ENCODE measurements at places on chromosomes 4 and X. TPM values are rescaled to one million over a fixed set of nuclear protein-coding genes. Genes with fewer than 3 reads are reported as not detected.

DNA sequence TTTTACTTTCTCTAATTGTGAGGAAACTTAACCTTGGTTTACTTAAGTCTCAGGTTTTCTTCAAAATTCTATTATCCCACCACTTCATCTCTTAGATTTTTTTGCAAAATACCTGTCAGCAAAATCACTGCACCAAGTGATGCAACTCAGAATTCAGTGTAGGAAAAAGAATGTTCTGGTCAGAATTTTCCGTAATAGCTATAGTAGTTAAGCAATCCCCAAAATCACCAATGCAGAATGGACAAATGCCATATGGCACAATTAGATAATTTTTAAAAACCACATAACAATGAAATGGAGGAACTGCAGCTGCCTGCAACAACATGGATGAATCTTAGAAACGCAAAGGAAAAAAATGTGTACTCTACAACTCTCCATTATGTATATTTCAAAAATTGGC, 373.1 kb downstream of the NAF1 start:
- DNase-seq: no peak

DNA sequence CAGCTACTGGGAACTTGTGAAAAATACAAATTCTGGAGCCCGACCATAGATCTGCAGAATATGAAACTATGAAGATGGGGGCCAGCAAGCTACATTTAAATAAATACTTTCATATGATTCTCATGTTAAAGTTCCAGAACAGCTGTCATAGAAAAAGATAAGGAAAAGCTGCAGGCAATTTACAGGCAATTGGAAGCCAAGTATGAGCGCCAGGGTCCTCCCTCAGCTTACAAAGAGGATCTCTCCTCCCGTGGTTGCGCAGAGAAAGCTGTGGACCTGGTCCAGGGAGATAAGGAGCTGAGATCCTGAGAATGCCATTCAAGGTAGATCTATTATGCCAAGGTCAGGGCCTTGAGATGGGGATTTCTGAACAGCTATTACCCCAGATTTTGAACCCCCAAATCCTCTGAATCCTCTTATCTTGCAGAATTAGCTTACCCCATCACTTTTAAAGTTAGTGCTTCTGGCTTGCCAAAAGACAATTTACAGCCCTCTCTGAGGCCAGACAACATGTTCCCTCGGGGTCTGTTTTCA, 25.6 kb upstream of the FRAS1 start:
- peak; percentile 20 for DNase-seq

DNA sequence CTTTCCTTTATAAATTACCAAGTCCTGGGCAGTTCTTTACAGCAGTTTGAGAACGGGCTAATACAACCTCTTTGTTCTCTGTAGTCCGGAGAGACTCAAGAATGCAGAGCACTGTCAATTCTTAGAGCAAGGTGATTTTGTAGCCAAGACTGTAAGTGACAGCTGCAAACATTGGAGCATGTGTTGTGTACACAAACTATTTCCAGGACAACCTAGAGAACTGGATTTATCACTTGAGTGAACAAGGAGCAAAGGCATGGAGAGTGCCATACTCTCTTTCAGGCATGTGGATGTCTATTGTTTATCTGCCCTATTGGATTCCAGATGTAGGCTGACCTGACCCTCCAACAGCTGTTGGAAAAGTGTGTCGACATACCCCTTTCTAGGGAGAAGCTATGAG, 153.9 kb downstream of the SPANXN3 start:
- DNase-seq: no peak

GRCh38 chr4:151031831-151032605, 16.9 kb upstream of the LRBA start:
- DNase-seq: no peak

GRCh38 chr4:38529189-38530115, 134.5 kb upstream of the KLF3 start:
- peak; percentile 80 for DNase-seq

GRCh38 chrX:108399418-108400165, 38.6 kb downstream of the COL4A6 start:
- no peak for DNase-seq

DNA sequence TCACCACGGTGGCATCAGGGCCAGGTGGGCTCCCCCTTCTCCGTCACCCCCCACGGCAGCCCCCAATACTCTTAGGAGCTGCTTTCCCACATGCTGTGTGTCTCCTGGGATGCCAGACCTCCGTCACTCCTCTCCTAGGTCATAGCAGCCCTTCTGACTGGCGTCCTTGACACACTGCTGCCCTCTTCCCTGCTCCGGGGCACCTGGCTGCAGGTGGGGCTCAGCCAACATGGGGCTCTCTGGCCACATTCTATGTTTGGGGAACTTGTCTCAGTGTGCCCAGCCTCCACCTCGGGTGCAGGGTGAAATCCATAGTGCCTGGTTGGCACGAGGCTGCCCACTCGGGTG, 13.8 kb downstream of the TMEM175 start:
- no peak for DNase-seq

DNA sequence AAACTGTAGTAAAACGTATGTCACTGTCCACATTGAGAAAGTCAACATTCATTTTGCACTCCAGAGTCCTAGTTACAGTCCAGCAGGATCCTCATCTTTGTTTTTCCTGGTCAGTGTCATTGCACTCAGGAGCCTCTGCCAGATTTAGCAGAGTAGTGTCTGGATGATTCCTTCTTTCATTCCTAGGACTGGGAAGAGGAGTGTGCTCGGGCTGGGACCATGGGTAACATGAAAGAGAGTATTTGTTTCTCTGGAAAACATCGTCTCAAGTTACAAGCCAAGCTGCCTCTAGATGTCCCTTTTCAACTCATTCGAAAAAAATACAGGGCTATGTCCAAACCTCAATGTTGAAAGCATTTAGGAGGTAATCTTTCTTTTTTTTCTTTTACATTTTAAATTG, 69.9 kb upstream of the TNIP3 start:
- peak; percentile 21 for DNase-seq

DNA sequence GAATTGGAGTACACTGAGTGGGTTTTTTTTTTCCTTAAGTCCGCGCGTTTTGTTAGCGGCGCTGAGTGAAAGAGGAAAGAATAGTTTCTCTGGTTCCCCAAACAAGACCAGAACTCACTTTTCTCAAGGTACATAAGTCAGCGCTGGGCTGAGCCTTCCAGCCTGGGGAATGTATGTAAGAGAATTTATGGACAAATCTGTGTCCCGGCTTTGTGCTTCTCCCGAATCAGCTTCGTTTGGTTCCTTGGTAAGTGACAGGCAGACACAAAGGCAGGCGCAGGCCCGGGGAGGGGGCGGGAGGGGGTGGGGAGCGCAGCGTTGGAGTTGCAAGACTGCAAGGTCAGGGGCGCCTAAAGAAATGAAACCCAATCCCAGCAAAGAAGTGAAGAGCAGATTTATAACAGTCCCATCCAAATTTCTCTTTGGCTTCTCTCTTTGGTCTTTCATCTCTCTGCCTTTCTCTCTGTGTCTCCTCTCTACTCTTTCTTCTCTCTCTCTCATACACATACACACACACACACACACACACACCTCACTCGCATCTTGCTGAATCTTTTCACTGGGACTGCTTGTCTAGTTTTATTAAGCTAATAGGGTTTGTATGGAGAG, 981 bp downstream of the TET2 start:
- peak; percentile 84 for DNase-seq

DNA sequence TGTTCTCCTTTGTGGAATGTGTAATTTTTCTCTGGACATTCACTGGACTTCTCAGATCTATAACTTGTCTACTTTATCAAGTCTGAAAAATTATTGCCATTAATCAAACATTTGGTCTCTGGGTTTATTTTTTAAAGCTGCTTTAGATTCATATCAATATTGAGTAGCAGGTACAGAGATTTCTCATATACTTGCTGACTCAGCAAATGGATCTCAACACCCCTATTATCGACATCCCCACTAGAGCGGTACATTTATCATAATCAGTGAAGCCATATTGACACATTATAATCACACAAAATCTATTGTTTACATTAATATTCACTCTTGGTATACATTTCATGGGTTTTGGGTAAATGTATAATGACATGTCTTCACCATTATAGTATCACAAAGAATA, 268.7 kb downstream of the SPOCK3 start:
- no peak for DNase-seq

- DNase-seq: no peak
Measured at GRCh38 chr4:153266988-153267387, 62.7 kb downstream of the TRIM2 start.

DNA sequence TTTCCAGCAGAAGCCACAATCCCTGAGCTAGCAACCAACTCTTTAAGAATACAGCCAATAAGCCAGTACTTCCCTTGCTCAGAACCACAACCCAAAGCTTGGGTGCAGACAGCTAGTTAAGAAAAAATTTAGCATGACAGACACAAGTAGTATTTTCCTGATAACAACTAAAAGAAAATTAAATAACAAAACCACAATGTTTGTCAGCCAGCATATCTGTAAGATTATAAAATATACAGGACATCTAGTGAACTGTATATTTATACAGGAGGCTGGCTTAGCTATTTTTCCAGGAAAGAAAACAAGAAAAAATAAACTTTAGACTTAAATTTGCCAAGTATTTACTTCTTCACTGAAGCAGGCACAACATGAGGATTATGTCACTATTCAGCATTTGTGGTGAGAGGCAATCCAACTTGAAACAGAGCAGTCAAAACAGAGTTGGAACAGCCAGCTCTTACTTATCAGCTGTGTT, 6.6 kb downstream of the PF4V1 start:
- peak; percentile 36 for DNase-seq

GRCh38 chr4:88737307-88737941, 39.8 kb upstream of the NAP1L5 start:
- peak; percentile 96 for DNase-seq

GRCh38 chrX:1536712-1537030, 314 bp downstream of the P2RY8 start:
- no peak for DNase-seq

DNA sequence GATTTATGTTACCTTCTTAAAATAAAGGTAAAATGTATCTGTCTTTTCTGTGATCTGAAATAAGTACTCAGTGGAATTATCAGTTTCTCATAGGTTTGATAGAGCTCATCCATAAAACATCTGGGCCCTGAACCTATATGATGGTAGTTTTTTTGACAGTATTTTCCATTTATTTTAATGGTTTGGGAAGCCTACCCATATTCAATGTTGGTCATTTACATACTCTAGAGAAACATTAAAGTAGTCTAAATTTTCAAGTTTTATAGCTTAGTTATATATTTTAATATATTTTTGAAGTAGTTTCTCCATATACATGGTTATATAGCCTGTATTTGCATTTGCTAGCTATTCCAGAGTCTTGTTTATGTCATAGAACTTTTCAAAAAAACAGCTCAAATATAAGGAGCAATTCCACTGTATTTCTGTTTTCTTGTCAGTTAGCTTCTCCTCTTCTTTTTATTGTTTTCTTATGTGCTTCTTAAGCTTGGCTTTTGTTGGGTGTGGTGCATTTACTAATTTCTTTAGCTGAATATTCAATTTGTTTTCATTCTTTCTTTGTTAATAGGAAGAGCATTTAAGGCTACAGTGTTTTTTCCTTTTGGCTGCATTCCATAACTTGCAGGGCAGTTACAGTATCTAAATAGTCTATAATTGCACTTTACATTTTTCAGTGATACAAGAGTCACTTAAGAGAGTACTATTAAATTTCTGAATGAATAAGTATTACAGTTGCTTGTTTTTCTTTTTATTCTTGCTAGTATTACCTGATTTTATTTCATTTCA, 181.4 kb downstream of the DKK2 start:
- peak; percentile 4 for DNase-seq

DNA sequence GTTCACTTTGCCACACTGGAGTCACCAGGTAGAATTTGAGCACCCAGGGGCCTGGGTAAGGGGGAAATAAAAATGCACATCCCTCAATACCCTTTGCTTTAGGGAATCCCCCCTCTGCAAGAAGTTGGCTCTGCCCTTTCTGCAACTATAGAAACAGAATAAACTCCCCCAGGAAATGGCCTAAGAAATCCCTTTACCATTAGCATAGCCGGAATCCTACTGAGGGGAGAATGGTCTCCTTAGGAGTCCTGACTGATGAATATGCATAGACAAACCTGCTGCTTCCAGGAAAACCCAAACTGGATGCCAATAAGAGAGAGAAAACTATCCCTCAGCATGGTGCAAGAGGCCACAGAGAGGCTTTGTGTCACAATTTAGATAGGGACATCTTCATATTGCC, 11.0 kb downstream of the EFHC2 start:
- no peak for DNase-seq

DNA sequence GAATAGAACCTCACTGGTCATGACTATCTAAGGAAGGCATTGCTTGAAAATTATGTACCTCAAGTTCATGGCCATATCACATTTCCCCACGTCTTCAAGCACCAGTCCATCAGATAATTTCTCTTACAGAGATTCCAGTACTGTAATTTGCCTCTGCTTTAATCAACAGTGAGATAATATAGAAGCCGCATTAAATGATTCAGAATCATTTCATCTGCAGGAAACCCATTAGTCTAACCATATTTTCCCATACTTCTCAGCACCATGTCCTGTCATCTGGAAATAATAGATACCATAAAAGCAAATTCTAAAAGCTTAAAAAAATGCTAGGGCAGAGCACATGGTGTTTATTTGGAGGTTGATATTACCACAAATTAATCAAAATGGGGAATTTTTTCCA, 310.3 kb upstream of the SLIT2 start:
- no peak for DNase-seq

DNA sequence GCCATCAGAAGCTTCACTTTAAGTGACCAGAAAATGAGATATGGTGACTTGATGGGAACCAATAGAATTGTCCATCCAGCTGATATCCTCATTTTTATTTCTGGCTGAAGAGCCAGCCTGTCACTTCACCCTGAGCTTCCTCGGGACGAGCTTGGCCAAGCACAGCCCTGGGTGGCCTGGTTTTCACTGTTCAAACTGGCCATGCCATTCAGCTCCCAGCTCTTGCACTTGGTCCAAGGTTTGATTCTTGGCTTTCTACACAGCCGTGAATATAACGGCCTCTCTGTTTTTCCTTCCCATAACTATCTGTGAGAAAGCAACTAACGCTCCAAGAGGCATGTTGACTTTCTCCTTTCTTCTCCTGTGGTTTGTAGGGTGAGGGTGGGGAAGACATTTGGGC, 71.9 kb downstream of the LIMCH1 start:
- DNase-seq: no peak

- no peak for DNase-seq
Measured at GRCh38 chr4:107743532-107743931, 23.5 kb upstream of the PAPSS1 start.

CFP gene
- total RNA-seq: 8.3 TPM

CORIN gene
- total RNA-seq: 2.6 TPM

BTC gene
- total RNA-seq: 6.0 TPM

SPIN3 gene
- 14.9 TPM for total RNA-seq

MAGEB1 gene
- not detected for total RNA-seq

FABP2 gene
- total RNA-seq: not detected

ARX gene
- total RNA-seq: 0.31 TPM

CYTL1 gene
- total RNA-seq: 1.7 TPM

ZFP92 gene
- total RNA-seq: 0.91 TPM

FNIP2 gene
- total RNA-seq: 65.1 TPM

FGF5 gene
- 0.13 TPM for total RNA-seq

NEUROG2 gene
- not detected for total RNA-seq

CSAG2 gene
- not detected for total RNA-seq

CTAG2 gene
- 0.28 TPM for total RNA-seq

GAGE13 gene
- total RNA-seq: not detected

CFI gene
- 248 TPM for total RNA-seq
